ENCODE measurements at places on chromosomes 3 and 15.

DNA sequence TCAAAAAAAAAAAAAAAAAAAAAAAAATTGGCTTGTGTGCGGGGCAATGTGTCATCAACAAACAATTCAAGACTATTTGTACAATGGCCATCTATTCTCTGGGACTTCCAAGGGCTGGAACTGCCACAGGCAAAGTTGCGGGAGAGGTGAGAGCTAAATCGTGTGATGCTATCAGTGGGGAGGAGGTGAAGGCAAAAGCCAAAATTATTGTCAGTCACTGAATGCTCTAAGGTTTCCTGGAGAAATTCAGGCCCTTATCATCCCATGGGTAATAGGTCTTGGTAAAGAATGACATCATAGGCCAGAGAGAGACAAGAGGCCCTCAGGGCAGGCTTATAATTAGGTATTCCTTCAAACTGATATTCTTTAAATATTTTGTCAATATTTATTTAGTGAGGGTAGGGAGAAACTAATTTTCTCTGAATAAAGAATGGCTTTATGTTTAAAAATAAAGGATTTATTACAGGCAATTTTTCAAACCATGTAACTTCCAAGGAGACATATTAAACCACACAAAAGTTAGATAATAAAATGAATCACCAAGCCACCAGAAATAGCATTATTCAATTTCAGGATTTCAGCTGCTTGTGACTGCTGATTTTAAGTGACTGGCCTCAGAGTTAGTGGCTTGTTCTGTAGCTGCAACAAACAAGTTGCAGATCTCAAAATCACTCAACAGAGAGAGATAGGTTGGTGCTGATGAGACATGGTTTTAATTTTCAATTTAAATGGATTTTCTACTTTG lies 226.3 kb upstream of the MRPL3 start:
- no peak for DNase-seq

DNA sequence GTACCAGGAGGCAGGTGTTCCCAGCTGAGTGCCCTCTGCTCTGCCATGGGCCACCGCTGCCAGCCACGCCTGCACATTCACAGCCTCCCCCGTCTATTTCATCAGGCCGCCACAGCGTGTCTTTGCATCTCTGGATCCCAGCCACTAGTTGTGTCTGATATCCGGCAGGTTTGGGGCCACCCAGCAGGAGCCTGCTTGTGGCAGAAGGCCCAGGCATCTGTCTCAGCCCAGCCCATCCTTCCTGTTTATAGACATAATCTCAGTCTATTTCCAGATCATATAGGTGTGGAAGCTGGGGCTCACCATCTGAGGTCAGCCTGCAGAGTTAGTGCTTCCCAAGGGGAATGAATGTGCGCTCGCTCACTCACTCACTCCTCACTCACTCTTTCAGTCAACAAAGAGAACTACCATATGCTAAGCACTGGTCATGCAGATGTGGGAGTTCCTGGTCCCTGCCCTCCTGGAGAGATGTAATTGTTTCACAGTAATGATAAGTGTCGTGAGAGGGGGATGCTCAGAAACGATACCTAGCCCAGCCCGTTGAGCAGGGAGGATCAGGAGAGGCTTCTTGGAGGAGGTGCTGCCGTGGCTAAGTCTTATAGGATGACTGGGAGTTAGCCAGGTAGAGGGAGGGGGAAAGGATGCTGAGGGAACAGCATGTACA lies 60.6 kb downstream of the FGD5 start:
- DNase-seq, result no peak

GRCh38 chr3:23308986-23309625 lies 106.0 kb downstream of the UBE2E2 start:
- DNase-seq, result no peak

GRCh38 chr3:129485721-129486663 lies 42.4 kb upstream of the RHO start:
- no peak for DNase-seq

DNA sequence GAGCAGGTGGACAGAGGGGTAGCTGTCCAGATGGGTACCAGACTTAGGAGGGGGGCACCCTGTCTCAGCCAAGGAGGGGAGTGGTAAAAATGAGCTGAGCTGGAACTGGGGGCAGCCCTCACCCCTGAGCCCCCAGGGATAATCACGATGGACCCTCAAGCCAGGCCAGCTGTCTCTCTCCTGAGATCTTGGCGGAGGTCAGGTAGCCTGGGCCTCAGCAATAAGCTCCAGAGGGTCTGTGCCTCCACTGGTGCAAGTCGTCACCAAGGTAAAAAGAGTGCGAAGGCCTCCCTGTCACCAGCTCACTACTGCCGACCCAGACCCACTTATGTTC lies 5.1 kb downstream of the SLC38A3 start:
- no peak for DNase-seq

DNA sequence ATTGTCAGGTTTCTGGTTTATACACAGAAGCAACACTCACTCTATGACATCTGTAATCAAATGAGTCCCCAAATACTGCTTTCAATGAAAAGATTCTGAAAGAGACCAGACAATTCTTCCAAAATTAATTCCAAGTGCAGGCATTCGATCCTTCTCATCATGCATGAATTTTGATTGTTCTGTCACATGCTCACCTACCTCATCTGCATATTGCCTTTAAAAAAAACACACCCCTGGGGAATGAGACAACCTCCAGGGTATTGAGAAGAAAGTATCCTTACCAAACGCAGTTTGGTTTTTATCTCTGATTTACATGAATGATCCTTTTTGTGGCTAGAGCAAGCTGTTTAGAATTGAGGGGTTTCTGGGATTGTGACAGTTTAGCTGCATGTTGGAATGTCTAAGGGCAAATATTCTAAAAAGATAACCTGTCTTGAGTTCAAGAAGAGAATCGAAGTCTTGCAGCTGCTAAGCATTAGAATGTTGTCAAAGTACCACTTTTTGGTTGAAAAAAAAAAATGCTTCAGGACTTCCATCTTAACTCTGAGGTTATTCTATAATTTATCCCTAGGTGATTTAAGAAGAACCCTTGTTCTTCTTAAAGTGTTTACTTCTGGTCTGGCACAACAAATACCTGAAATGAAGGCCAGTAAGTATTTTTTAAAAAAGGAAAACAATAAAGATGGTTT lies 653.1 kb downstream of the RBMS3 start:
- no peak for DNase-seq

DNA sequence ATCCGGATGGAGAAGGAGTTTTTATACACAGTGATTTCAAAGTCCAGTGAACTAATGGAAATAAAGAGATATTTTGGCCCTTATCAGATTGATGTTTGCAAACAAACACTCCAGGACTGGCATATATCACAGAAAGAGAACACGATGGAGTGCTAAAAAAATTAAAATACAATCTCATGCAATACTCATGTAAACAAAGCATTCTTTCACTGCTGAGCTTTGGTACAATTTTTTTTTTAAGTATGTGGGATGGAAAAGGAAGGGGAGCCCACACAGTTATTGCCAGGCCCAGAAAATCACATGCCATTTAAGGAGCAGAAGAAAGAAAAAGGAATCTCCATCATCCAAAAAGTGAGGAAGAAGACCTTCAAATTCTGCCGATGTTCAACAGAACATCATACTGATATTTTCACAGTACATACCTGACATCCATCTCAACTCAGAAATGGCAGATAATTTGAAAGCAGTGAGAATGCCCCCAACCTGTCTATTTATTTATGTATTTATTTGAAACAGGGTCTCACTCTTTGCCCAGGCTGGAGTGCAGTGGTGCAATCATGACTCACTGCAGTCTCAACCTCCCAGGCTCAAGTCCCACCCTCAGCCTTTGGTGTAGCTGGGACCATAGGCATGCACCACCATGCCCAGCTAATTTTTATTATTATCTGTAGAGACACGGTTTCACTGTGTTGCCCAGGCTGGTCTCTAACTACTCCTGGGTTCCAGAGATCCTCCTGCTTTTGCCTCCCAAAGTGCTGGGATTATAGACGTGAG lies 107.5 kb upstream of the SLC2A2 start:
- no peak for DNase-seq

- DNase-seq, result no peak
Measured at GRCh38 chr3:71600646-71601288, 17.2 kb upstream of the FOXP1 start.

GRCh38 chr15:85555875-85556617 lies 175.6 kb downstream of the AKAP13 start:
- DNase-seq, result no peak

- no peak for DNase-seq
Measured at GRCh38 chr15:66873856-66874255, 171.8 kb downstream of the SMAD6 start.

DNA sequence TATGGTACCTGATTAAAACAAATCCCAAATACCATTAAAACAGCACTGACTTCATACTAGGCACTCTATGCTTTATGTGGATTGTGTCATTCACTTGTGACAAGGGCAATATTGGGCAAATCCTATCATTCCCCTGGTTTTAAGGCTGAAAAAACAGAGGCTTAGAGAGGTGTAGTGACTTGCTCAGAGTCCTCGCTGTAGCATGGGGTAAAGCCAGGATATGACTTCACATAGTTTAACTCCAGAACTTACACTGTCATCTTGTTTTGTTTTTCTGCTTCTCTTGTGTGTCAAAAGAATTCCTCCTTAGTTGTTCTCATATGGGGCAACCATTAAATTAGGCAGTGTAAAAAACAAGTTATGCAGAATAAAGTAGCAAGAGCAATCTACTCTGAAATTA lies 40.3 kb upstream of the ICE2 start:
- DNase-seq, result no peak

- DNase-seq, result no peak
Measured at GRCh38 chr3:15919971-15920370, 122.2 kb upstream of the ANKRD28 start.

GRCh38 chr3:100760377-100760776 lies 51.1 kb downstream of the TFG start:
- DNase-seq, result no peak

GRCh38 chr3:185646382-185647133 lies 60.5 kb downstream of the SENP2 start:
- DNase-seq, result no peak
